NCI-H1092 (cell line): ENCODE measurements at places on chromosomes 3 and 15.

DNA sequence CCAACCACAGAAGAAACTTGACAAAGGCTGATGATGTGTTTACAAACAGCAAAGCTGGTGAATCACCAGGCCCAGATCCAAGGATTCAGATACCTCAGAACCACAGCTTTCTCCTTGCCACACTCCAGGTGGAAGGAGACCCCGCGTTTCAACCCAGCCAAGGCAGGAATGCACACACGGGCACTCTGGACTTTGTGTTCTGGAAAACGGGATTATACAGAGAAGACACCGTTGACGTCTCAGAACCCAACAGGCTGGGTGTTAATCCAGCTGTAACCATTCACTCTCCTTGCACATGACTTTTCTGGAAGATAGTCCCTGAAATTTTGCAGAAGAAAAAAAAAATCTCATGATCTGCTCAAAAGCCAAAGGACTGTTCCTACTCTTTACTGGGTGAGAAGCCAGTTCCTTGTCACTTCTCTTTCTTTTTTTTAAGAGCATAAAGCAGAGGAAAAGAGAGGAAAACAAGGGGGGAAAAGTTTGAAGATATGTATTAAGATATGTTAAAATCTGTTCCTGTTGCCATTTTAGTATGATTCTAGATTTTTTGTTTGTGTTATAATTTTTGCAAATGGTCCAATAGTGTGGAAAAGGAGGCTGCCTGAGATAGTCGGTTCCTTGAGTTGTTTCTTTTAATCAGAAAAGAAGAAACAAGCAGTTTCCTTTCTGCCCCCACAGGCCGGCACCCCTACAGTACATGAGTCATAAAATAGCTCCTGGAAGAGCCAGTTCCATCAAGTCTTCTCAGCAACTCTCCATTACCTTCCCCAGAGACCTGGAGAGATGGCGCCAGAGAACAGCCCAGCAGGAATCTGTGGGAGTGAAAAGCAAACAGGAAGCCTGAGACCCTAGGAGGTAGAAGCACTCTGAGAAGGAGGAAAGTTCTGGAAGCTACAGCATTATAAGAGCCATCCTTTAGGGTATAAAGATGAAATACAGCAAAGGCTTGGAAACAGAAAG, 73.1 kb downstream of the RORA start:
- DNase-seq, result no peak

GRCh38 chr3:39668420-39668819, 141.0 kb upstream of the MYRIP start:
- no peak for DNase-seq

DNA sequence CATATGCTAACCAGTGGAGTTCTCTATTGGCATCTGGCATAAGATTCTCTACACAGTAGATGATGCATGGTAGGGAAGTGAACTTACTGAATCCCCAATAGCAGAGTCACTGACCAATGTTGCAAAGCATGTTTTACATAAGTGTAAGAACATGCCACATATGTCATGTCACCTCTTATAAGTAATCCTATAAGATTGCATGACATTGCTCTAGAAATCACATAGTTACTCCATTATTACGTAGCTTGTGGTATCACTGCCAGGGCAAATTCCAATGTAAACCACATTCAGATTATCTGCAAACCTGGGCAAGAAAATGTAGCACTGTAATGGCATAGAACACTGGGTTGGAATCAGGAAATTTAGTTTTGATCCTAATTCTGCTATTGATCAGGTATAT, 198.2 kb upstream of the UMPS start:
- no peak for DNase-seq

- no peak for DNase-seq
Observed at GRCh38 chr3:139457066-139457465, 19.2 kb downstream of the RBP2 start.

DNA sequence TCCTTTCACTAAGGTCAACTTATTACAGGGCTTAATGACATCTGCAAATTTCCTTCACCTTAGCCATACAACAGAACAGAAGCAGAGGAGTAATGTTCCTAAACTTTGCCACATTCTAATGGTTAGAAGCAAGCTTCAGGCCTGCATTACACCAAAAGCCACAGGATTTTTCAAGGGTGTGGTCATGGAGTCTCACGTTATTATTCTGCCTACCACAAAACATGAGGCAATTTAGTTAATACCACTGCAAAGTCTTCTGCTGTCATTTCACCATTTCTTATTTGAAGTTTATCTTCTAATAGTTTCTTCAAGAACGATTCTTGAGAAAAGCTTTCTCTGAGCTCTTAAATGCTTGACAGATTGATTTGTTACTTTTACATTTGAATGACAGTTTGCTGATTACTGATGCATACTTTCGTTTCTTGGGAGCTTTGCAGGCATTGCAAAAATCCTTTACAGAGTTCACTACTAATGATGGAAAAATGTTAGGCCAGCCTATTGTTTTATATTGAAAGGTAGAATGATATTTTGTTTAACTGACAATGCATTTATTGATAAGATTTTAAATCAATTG, 1257.1 kb downstream of the NSUN3 start:
- no peak for DNase-seq

DNA sequence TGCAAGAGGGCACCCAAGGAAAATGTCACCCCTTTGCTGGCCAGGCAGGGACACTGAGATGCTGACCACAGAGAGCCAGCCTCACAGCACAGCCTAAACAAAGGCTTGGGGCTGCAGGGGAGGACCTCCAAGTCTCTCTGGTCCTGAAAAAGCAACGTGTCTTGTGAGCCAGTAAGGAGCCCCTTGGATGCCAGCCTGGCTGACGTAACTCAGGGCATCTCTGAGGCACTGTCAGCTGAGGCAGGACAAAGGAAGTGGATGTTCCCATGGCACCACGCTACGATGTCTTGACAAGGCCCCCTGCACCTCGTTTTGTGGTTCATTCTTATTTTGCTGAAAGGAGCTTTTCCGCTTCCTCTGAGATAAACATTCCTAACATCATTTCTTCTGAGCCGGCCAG, 160.7 kb downstream of the OR4M2 start:
- no peak for DNase-seq

DNA sequence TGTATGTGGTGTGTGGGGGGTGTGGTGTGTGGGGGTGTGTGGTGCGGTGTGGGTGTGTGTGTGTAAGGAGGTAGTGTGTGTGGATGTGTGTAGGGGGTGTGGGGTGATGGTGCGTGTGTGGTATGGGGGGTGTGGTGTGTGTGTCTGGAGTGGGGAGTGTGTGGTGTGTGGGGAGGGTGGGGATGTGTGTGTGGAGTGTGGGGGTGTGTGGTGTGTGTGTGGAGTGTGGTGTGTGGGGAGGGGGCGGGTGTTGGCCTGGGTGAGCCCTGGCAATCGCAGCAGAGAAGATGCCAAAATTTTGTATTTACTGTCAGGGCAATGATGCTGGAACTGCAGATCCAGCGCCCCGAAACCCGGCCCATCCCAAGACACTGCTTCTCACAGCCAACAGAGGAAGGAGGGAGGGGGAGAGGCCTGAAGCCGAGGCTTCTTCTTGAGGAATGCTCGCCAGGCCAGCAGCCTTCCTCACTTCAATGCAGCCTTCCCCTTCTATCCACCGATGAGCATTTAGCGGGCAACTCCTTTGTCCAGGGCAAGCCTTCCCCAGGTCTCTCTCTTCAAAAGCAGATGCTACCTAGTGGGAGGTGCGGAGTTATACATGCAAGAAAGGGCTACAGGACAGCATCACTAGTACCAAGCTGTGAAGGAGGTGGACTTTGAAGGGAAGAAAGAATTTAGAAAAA, 11.9 kb upstream of the SRP14 start:
- DNase-seq, result no peak

DNA sequence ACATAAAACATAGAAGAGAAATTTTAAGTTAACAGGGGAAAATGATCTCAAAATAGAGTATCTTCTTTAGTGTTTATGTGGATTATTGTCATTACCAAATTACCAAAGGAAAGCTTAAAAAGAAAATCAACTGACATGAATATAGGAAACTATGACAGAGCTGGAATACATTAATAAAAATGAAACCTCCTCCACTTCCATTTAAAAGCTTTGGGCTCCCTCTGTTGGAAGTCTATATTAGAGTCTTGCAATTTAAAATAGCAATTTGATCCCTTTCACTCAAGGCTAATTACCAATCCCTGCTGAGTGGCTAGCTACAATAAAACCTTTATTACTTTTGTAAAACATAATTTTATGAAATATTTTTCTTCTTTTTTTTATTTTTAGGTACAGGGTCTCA, 61.4 kb upstream of the IMPG2 start:
- peak; percentile 2 for DNase-seq

- no peak for DNase-seq
Observed at GRCh38 chr15:80500021-80500420, 95.8 kb downstream of the ARNT2 start.

DNA sequence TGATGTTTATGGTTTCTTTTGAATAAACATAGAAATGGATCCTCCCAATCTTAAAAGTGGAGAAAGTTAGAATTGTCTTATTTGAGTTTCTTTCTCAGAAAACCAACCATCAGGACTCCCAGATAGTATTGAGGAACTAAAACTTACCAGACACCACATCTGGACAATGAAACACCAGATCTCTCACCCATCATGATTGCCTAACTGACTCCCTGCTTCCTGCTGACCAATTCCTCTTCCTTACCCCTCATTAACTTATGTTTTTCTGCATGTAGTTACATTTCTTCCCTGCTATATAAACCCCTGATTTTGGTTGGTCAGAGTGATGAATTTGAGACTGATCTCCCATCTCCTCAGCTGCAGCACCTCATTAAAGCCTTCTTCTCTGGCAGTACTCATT, 242.0 kb upstream of the SETMAR start:
- no peak for DNase-seq

DNA sequence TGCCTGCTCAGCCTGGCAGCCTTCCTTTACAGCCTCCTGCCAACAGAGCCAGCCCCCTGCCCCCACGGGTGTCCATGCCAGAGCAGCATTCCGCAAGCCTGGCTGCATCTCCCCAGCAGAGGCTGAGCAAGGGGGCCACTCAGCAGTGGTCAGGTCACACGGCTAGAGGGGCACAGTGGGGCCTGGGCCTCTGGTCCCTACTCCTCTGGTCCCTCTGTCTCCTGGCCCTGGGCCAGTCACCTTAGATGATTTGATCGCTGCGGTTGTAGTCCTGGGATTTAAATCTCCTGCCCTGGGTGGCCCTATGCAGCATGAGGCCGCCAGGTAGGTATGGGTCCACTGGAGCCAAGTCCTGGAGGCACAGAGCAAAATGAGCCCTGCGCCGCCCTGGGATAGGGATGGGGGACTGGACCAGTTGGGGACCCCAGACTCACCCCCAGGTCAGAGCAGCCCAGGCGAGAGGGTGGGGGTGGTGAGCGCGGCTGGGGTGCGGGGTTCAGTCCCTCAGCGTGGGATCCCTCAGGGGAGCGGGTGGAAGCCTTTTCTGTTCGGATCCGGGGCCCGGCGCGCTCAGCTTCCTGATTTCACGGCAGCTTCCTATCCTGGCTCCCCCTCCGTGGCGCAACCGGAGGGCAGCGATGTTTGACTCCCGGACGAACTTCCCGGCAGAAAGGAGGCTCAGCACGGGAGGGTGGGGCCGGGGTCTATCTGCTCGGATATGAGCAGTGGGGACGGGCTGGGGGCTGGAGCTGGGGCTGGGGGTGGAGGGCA, at the start of gene ZBTB47:
Gene ZBTB47 (plus strand): TSS at position 138 of the 771 bp plus-strand sequence. CDS start 4,659 bp downstream, outside the sequence.
- DNase-seq, result no peak

DNA sequence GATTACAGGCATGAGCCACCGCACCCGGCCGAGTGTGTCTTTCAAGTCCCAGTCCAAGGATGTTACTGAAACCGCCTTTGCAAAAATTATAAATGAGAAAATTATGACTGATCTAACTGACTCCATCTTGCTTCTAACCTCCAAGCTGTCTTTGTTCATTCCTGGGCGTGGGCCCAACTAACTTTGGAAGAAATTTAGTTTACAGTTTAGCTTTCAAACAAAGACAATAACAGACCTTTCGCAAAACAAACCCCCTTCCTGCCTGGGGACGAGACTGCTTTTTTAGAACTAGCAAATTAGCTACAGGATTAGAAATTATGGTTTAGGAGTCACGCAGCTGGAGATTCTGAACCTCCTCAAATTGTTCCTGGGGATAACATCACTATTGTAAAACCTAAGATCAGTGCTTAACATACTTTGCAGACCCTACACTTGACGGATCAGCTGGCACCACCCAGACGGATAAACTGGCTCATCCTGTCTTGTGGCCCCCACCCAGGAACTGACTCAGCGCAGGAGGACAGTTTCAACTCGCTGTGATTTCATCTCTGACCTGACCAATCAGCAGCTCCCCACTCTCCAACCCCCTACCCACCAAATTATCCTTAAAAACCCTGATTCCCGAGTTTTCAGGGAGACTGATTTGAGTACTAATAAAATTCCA, 23.8 kb downstream of the NANOGP8 start:
- no peak for DNase-seq

DNA sequence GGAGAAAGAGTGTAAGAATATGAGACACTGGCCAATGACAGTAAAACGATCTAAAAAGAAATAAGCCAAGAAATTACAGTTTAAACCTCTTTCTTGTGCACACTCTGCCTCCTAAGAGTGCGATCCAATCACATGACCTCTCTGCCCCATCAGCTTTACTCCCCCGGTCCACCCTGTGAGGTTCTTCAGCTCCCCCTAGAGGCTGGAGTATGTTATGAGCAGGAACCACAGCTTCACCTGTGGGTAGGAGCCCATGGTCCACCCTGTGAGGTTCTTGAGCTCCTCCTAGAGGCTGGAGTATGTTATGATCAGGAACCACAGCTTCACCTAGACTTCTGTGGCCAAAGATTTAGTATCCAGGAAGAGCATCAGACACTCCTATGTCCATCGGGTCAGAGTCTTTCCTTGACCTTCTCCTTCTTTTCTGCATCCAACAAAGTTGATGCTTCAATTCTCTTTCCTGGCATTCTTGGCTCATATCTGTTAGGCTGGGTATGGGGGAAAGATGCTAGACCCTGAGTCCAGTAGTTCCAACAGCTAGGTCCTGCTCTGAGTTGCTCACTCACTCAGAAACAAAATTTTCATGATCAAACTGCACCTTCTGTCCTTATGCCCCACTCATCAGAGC, 164.0 kb downstream of the MINAR1 start:
- DNase-seq, result peak; percentile 79

DNA sequence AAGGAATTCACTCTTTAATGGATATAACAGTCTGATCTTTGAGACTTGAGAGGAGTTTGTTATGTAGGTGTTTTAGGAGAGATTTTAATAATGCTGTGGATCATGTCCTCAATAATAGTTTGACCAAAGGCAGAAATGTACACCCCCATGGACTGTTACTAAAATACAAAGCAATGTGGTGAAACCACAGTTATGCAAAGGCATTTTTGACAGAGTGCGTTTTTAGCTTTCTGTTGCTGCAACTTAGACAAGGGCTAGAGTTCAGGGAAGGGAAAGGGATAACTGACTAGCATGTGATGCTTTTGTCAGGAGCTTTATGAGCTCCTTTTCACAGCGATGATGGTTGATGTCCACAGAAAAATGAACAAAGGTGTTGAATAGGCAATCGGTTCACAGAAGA, 3.6 kb upstream of the STARD5 start:
- no peak for DNase-seq

DNA sequence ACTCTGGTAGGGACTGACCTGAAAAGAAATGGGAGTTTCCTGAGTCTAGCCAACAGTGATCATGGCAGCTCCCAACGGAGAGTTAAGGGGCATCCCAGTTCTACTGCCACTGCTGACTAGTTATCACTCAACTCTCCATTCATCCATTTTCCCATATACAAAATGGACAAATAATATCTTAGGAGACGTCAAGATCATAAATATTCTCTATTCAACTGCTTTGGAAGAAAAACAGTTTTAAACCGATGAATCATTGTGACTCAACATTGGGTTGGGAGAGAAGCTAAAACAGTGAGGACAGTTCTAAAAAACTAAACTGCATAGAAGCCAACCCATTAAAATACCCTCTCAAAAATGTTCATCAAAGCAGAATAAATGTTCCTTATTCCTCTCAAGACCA, 57.6 kb upstream of the CHRM5 start:
- no peak for DNase-seq
